ENCODE measurements at places on chromosomes 5 and 9.

DNA sequence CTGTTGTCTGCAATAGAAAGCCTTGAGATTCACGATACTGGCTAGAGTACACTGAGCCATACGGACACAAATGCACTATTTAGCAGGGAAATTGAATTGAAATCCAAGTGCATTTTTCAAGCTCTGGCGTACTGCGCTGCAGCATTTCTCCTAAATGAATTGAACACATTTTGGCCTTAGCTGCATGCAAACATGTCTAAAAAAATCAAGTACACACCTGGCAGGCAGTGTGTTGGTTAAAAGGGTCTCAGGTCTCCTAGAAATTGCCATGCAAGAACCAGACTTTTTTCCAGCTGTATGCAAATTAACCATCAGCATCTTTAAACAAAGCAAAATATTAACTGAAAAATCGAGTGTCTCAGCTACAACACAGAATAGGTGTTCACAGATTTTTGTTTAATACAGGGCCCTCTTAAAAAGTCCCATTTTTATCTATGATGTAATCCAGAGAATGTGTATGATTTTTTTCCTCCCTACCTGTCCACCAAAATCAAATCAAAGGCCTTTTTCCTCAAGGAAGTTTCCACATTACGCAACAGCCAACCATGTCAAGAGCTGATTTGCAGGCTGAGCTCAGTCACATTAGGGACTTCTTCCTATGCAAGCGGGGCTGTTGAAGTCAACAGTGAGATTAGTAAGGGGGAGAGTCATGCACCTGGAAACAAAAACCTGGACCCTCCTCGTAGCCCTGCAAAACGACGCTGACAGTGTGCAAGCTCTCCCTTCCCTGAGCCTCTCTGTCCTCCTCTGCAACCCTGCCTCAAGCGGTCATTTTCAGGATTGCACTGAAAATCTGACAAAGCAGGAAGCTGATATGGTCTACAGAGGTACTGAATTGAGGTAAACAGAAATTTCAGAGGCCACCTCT is 14.1 kb upstream of the SFXN1 start:
- no peak for DNase-seq

DNA sequence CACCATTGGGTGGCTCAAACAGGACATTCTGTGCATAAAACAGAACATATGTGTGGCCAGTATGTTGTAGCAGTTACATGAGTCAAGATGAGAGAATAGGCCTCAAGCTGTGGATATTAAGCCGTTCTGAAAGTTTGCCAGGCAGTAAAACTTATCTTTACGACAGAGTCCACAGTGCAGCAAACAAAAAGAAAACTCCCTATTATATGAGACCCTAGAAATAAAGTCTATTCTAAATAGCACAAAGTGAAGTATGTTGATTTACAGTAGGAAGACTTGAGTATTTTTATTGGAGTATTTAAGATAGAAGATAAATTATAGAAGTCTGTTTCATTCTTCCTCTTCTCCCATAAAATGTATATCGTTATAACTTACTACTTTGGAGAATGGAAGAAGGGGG is 271.5 kb downstream of the ADGRV1 start:
- DNase-seq = no peak

- no peak for DNase-seq
Measured at GRCh38 chr5:1746371-1747078, 53.1 kb downstream of the MRPL36 start.

GRCh38 chr5:53360811-53361210 is 119.6 kb upstream of the FST start:
- no peak for DNase-seq

DNA sequence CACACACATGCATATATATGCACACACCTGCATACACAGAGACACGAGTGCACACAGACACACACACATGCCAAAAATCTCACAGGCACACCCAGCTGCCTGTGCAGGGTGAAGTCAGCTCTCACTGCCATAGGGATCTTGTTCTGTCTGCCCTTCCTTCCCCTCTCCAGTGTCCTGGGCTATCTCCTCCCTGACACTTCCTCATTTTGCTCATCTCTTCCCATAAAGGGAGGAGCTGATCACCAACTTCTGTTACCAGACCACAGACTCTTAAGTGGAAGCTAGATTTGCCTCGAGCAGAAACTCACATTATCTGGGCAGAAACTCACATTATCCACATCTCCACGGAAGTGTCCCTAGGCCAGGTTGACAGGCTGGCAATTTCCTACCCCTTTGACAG is 28.7 kb downstream of the LCP2 start:
- no peak for DNase-seq

DNA sequence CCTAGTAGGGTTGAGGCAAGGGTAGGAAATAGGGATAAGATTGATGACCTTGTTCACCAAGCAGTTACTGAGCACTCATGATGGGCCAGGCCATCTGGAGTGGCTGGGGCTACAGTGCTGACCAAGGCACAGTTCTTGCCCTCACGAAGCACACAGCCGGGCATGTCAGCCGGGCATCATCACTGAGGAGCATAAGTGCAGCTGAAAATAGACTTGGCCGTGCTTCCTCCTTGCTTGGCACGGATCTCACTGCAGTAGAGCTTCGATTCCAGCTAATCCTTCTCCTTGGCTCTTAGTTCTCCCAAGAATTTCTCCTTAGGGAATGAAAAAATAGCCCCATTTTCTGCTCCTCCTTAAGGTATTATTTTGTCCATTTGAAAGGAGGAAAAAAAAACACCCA is 116.6 kb downstream of the NMUR2 start:
- no peak for DNase-seq

GRCh38 chr9:114389612-114390368 is 2.0 kb upstream of the AKNA start:
- DNase-seq = no peak

DNA sequence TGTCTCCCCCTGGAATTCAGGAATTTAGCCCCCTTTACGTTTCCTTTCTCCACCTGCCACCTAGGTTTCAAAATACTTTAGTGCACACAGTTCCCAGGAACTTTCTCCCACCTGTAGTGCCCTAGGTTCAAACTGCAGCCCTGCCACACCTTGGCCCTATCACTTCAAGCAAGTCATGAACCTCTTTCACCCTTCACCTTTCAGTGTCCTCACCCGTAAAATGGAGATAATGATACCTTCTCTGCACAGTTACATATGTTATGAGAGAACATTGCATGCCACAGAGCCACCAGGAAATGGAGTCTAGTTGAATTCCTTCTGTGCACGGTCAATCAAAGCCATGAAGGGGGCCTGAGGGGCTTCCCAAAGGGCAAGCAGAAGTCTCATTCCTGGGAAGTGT is 9.8 kb upstream of the EEIG1 start:
- no peak for DNase-seq

DNA sequence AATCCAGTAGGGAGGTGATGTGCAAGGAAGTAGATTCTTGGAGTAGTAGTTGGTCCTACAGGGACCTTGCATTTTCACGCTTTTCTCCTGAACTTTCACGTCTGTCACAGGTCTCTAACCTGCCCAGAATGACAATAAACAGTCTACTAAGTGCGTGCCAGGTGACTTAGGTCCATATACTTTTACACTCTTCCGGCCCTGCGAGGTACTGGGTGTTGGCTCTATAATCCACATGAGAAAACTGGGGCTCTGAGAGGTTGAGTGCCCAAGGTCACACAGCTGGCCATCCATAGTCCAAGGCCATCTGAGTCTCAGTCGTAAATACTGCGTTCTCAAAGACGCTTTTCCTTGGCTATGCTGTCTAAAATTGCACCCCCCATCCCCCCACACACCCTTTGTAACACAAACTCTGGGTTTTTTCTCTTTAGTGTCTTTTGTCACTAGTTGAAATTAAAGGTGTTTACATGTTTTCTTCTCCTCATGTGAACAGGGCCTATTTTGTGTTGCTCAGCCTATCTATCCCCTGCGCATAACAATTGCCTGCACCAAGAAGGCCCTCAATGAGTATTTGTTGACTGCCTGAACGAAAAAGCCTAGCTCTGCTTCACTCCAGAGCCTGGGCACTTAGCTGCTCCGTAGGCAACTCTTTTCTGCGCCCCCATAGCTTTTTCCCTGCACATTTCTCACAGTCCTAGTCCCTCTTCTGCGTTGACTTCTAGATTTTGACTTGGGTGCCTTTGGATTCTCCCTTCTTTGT is 943 bp downstream of the SFXN1 start:
- DNase-seq = no peak

DNA sequence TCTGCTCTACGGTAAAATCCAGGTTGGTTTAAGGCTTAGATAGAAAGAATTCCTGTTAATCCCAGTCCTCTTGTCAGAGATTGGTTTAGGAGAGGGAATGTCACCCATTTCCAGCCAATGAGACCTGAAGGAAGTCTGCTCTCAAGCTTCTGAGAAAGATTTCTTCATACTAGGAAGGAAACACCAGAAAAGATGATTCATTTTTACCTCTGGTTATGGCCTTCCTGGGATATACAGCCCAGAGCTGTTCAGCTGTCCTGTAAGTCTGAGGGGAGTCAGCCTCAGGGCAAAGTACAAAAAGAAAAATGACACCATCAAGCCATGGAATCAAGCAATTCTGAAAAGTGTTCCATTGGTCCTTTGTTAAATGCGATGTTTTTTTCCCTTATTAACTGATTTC is 18.6 kb upstream of the CFAP95 start:
- DNase-seq = no peak

GRCh38 chr5:36199620-36200019 is 42.1 kb downstream of the NADK2 start:
- DNase-seq = peak; percentile 32

Data from SK-N-MC (cell line).